ENCODE measurements at places on chromosomes 16 and 17. TPM values are rescaled to one million over a fixed set of nuclear protein-coding genes. Genes with fewer than 3 reads are reported as not detected.

Gene CLEC19A
- not detected for total RNA-seq

Gene KRTAP9-4
- not detected for total RNA-seq

Gene APOBR
- total RNA-seq = 5.5 TPM

Gene TPSAB1
- total RNA-seq = not detected

DNA sequence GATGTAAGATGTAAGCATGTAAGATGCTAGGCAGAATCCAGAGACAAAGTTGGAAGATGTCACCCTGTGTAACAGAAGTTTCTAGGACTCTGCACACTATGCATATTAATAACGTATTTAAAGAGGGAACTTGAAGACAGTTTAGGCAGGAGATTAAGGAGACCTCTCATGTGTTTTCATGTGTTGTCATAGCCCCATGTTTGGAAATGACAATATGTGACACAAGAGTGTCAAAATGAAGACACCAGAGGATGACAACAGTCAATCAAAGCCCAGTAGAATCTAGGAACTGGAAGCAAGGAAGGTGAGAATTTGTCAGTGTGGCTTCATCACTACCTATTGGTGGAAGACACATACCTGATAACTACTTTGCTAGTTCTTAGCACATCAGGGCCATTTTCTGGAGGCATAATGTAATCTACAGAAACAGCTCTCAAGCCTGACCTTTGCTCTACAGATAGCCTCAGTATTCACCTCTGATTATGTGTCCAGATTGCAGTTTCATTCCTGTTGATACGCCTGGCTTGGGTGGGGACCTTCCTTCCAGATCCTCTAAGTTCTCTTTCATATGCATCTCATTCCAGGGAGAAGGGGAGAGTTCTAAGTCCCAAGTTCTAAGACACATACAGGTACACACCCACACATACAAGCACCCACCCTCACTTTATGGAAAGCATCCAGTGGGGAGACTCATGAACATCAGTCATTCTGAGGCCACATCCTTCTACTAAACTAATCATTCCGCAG, 26.3 kb downstream of the PMP22 start:
- DNase-seq = no peak

- DNase-seq = no peak
These were observed 99.0 kb downstream of the MYO1D start for GRCh38 chr17:32777922-32778321.

GRCh38 chr16:77705351-77705750, 17.0 kb upstream of the NUDT7 start:
- DNase-seq = no peak

DNA sequence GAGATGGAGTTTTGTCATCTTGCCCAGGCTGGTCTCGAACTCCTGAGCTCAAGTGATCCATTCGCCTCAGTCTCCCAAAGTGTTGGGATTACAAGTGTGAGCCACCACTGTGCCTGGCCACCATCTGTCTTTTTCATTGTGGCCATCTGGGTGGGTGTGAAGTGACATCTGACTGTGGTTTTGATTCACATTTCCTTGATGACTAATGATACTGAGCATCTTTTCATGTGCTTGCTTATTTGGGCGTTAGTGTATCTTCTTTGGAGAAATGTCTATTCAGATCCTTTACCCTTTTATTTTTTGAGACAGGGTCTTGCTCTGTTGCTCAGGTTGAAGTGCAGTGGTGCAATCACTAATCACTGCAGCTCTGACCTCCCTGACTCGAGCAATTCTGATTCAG, 53.9 kb upstream of the ERN1 start:
- peak; percentile 23 for DNase-seq

DNA sequence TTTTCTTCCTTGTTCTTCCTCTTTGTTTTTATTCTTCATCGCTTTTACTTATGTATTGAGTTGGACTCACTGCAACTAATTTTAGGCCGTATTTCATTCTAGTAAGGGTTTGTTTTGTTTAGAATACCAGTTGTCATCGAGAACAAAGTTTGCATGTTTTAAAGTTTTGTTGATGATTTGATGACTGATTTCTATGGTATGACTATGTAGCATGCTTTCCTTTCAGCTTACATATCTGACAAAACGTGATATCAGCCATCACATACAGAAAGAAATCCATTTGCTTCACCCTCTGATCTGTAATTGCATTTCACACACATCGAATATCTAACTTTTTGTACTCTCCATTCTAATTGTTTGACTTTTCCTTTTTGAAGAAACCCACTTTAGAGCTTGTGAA, 4.0 kb downstream of the PRKCA start:
- DNase-seq = no peak

DNA sequence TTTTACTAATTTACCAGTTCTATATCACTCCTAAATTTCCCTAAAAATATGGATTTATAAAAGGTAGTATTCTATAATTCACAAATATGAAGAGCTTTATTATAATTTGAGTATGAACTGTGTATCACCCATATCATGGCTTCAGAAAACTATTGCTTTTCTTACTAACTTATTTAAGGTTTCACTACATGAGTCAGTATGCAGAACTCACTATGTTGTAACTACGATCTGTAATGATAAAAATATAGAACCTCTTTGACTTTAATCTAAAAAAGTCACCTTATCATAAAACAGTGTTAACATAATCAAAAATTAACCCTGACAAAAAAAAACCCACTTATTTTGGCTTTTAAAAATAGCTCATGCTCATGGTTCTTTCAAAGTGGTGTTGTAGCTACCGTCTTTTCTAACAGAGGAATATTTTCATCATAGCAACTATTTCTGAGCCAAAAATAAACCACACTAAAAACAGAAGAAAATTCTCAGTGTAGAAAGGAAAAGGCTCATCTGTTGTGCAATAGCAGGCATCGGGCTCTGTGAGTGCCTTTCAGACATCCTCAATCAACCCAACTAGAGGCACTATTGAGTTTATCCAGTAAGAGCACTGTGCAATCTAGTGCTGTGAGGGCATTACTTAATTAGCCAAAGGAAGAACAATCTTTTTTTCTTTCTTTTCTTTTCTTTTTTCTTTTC, 42.1 kb downstream of the ITGAM start:
- DNase-seq = no peak

GRCh38 chr16:56269811-56270684, 78.8 kb downstream of the GNAO1 start:
- DNase-seq = no peak

GRCh38 chr17:3040882-3041281, 22.5 kb downstream of the OR1D5 start:
- DNase-seq = no peak

DNA sequence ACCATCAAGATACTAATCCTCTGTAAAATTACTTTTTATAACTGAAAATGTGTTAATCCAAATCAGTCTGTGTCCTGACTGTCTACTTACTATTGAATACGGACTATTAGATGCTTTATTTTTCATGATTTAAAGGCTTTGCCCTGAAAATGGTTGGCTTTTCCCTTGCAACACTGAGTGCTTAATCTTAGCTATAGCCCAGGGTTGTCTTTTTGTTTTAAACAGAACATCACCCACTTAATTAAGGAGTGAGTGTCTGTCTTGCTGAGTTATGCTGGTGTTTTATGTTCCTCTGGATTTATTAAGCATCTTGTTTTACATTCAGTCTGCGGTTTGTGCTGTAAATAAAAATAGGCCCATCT, 11.0 kb downstream of the FTO start:
- DNase-seq = no peak

DNA sequence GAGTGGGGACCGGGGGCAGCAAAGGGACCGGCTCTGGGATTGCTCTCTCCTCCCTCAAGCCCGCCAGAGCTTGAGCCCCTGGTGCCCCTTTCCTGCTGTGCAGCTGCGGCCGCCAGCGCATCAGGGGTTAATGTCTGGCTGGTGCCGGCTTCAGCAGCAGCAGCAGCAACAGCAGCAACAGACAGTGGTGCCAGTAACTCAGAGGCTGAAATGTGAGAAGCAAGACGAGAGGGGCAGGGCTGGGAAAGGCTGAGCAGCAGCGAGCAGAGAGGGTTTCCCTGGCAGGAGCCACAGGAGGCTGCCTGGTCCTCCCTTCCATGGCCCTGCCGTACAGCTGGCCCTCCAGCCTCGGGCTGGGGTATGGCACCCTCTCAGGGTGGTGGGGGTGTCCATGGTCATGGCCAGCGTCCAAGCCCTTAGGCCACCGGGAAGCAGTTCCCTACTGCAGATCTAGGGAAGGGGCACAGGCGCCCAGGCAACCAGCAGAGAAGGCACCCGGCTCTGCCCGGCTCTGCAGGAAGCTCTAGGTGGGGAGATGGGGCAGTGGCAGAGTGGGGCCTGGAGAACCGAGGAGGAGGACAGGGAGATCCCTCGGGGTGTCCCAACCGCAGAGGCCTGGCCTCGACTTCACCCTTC, 21.1 kb upstream of the TFAP4 start:
- DNase-seq = no peak

DNA sequence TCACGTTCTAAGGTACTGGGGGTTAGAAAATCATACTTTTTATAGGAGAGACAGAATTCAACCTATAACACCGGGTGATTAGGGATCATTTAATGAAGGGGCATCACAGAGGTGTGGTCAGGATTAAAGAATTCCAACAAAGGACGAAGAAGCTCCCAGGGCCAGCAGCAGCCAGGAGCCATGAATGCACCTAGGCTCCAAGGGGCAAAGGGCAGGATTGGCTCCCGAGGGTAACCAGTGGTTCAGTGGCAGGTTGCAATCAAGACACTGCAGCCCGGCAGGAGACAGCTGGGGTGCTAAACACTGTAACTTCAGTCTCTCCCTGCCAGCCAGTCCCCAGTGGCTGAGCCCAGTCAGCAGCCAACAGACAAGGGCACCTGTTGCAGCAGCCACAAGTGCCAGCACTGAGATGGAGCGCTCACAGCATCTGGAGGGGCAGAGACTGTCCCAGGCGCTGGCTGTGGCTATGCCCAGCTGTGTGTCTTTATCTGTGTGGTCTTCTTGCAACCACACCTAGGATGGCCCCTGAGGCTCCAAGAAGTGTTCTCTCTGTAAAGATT, 23.9 kb downstream of the DHRS7C start:
- no peak for DNase-seq

Measured in activated naive CD8-positive, alpha-beta T cell treated with anti-CD3 and anti-CD28 coated beads for 36 hours (primary cell).